ENCODE measurements at places on chromosomes 3 and 15.

DNA sequence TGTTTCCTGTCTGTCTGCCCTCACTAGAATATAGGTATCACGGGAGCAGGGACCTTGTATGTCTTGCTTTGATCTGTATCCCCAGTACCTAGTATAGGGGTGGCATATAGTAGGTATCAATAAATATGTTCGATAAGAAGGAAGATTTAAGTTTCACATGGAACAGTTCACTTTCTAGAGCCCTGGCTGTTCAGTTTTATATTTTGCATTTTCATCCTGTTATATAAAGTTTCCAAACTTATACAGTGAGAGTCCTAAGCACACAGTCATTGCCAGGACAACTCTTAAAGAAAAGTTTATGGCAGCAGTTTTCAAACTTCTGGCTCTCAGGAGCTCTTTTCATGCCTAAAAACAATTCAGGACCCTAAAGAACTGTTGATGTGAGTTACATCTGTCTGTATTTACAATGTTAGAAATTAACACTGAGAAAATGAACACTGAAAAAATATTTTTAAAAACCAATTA, 13.4 kb downstream of the ITPR1 start:
- no peak for DNase-seq

- no peak for DNase-seq
Measured at GRCh38 chr15:70182858-70183695, 85.4 kb upstream of the TLE3 start.

GRCh38 chr15:89556413-89557262, 18.6 kb upstream of the TICRR start:
- DNase-seq: no peak

GRCh38 chr3:106048946-106049481, 180.2 kb upstream of the CBLB start:
- no peak for DNase-seq

- no peak for DNase-seq
Measured at GRCh38 chr15:25170113-25170731, 215.4 kb downstream of the SNRPN start.

DNA sequence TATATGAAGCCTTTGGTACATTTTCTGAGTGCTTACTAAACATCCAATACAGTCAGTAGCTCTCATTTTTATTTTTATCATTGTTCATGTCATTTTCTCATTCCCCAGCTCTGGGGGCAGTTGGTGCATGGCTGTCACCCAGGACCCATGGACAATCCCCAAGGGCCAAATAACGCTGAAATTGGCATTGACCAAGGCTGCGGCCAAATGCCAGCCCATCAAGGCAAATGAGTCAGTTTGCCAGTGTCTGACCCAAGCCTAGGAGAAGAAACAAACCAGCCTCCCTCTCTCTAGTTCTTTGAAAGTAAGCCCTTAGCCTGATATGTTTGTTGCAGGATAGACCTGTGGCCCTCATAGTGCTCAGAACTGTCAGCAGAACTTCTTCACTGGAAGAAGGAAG, 219.2 kb downstream of the THSD4 start:
- DNase-seq: no peak

DNA sequence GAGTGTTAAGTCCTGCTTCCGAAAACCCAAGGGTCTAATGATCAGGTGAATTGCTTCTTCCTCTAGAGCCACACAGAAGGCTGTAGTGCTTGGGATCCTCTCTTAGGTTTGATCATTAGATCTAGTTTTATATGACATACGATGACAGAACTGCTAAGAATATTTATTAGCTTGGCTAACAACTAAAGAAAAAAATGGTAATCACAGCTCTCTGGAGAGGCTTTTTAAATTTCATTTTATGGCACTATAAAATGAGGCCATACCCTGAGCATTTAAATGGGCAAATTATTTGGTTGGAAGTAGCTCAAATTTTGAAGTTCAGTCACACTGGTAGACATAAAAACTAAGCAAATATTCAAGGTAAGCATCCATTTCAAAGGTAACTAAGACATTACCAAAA, 482.5 kb upstream of the WNT5A start:
- no peak for DNase-seq

DNA sequence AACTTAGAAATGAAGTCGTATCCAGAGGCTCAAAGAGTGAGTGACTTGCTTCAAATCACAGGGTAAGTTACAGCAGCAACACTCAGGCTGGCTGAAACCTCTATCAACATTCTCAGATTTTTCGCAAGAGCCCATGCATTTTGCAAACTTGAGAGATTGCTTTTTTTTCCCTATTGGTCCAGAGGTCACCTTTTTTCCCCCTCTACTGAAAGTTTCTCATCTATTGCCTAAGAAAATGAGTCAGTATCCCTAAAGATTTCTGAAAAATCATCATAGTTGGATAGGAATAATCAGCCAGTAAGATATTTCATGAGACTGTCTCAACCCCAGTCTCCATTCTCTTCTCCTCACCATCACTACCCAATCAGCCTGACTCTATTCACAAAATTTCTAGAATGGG, 410.6 kb downstream of the FOXP1 start:
- no peak for DNase-seq

- no peak for DNase-seq
Measured at GRCh38 chr15:27869697-27870281, 229.3 kb downstream of the OCA2 start.

GRCh38 chr15:28901987-28902745, 16.4 kb downstream of the APBA2 start:
- no peak for DNase-seq

DNA sequence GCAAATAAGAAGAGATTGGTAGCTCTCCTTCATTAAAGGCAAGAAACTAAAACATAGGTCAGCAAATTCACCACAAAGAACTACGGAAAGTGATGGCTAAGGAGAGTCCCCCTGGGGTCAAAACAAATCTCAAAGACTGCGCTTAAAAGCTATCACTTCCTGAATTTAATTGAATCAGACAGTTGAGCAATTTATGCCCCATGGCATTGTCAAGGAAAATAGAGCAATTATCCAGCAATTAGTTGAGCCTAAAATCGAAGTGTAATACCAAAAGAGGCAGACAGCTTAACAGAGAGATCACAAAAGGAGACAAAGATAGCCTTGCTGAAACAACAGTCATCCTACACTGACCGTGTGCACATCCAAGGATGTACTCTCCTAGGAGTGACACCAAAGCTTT, 74.4 kb upstream of the SCN10A start:
- DNase-seq: no peak

GRCh38 chr3:61857297-61857696, 295.9 kb downstream of the PTPRG start:
- DNase-seq: no peak

GRCh38 chr15:68550498-68551295, 28.1 kb upstream of the CORO2B start:
- DNase-seq: no peak

GRCh38 chr3:134287512-134287911, 36.9 kb upstream of the RYK start:
- DNase-seq: no peak

DNA sequence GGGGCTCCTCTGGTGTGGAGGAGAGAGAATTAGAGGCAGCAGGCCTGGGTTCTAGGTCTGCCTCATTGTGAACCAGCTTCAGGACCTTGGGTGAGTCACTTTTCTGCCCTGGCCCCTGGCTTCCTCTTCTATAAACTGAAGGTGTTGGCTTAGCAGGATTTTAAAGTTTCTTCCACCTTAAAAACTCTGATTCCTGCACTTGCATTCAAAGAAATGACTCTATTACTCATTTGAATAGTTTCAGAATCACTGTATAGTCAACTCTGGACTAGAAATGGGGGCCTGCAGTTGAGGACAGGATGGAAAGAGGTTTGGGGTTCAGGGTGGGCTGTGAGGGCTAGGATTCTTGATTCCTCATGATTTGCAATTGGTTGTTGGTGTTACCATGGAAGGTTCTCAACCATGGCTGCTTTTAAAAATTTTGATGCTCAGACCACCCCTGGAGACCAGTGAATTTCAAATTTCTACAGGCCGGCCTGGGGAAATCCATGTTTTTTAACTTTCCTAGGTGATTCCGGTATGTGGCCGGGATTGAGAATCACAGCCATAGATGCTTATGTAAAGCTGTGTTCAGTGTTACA, 19.9 kb downstream of the SMAD3 start:
- DNase-seq: no peak

DNA sequence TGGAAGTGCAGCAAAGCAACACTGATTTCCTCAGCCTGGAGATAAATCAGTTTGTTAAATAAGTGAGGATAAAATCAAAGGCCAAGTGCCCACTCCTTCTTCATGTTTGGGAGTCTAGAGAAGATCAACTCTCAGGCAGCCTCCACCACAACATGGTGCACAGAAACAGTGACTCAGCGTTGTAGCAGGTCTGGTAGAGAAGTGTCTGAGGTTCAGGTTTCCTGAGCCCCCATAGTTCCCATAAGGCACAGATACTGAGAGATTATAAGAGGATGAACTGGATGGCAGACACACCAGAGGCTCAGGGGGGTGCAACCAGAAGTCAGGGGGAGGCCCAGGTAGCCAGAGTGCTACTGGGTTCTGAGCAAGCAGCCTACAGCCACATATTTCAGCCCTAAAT, 166.7 kb downstream of the FRMD5 start:
- no peak for DNase-seq

Measured in esophagus squamous epithelium (tissue), 5 donors.